ENCODE measurements at places on chromosomes 4 and X. TPM values are rescaled to one million over a fixed set of nuclear protein-coding genes. Genes with fewer than 3 reads are reported as not detected.

DNA sequence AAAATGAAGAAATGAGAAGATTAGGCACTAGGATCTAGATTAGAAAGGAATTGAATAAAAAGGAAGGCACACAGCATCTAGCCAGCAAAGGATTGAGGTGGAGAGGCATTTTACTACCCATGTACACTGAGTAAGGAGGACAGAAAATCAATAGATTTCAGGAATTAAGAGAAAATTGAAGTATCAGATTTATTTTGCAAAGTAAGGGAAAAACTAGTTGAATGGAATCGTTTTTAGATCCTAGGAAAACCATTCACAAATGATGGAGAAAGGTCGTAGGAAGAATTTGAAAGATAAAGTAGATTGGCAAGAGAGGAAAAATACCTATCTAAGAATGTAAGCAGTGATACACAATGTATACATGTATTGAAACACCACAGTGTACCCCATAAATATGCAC is 31.3 kb downstream of the ENOPH1 start:
- no peak for DNase-seq

GRCh38 chrX:18649498-18649951 is 22.4 kb downstream of the RS1 start:
- DNase-seq: no peak

DNA sequence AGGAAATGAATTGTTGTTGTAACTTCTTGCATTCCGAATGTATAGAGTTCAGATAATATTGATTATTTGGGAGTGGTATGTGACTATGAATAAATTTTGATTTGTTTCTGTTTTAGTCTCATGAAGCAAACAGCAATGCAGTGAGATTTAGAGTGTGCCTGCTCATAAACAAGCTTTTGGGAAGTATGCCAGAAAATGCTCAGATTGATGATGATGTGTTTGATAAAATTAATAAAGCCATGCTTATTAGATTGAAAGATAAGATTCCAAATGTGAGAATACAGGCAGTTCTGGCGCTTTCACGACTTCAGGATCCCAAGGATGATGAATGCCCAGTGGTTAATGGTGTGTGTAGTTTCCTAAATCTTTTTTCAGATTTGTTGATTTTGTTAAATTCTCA is 2.0 kb downstream of the NCAPG start:
- no peak for DNase-seq

DNA sequence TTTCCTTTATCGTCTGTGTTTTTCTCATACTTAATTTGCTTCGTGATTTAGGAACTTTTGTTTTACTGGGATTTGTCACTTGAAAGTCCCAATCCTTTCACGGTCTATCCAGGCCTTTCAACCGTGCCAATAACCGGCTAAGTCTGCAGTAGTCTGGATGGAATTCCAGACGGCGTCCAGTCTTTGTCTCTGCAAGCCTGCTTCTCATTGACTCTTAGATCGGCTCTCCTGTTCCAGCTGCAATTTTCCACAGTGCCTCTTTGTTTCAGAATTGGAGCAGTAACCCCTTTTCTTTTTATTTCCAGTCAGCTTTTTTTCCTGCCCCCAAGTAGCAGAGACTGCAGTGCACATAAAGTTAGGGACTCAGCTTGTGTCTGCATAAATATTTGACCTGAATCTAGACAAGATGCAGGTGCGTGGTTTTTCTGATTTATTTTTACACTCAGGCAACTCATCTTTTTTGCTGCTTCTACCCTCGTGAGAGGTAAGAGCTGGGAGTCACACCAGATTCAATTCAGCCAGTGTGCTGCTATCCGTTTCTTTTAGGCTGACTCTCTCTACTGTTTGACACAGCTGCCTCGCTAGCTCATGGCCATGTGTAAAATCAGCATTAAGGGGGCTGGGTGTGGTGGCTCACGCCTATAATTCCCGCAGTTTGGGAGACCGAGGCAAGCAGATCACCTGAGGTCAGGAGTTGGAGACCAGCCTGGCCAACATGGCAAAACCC is 37.4 kb upstream of the DHRSX start:
- DNase-seq: no peak

DNA sequence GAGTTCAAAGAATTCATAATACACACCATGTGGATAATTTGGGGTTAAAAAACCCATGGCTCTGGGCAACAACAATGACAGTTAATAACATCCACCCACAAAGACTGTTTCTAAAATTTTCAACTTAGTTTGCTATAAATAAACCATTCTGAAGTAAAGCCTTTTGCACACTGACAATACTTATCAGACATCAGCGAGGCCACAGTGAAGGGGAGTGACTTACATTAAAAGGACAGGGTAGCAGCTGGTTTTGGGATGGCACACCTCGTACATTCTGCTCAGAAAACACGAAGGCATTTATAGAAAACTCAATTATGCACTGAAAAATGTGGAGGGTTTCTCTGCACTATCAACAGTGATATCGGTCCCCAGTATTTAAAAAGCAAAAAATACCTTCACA is 4.9 kb upstream of the ASB11 start:
- no peak for DNase-seq

DNA sequence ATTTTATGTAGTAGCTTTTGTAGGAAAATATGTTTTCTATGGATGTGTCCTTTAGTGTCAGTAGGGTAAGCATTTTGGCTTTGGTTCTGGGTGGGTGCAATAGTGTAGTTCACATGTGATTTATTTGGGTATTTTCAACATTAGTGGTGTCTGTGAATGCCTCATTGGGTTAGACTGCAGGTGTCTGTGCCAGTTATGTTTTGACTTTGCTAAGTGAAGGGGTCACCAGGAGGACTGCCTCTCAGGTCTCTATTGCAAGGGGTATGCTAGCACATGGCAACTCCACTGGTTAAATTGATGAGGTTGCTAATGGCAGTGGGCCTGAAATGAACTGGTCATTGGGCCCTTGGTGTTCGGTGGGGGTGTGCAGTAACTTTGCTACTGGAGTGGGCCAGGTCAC is 467.1 kb downstream of the NAF1 start:
- DNase-seq: no peak

DNA sequence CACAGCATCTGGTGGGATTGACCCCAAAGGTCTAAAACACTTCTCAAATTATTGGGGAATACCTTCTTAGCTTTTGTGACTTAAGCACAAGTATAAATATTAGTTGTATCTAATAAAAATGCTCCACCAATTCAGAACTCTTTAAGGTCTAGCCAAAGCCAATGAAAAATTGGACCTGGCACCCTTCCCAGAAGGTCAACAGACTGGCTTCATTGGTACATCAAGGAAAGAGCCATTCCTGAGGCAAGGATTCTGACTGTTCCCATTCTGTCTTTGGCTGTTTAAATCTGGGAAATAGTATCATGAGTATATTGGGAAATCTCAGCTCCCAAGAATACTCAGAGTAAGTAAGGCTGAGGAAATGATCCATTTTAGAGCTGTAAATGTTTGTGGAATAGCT is 153.0 kb upstream of the TRPC5 start:
- DNase-seq: no peak

GRCh38 chrX:44889824-44890223 is 16.8 kb downstream of the KDM6A start:
- no peak for DNase-seq

- no peak for DNase-seq
These were observed 44.0 kb downstream of the GYG2 start for GRCh38 chrX:2872671-2873277.

GRCh38 chr4:126404549-126404948 is 1089.8 kb downstream of the FAT4 start:
- no peak for DNase-seq

- DNase-seq: no peak
These were observed 6.8 kb upstream of the RHOH start for GRCh38 chr4:40190019-40190418.

DNA sequence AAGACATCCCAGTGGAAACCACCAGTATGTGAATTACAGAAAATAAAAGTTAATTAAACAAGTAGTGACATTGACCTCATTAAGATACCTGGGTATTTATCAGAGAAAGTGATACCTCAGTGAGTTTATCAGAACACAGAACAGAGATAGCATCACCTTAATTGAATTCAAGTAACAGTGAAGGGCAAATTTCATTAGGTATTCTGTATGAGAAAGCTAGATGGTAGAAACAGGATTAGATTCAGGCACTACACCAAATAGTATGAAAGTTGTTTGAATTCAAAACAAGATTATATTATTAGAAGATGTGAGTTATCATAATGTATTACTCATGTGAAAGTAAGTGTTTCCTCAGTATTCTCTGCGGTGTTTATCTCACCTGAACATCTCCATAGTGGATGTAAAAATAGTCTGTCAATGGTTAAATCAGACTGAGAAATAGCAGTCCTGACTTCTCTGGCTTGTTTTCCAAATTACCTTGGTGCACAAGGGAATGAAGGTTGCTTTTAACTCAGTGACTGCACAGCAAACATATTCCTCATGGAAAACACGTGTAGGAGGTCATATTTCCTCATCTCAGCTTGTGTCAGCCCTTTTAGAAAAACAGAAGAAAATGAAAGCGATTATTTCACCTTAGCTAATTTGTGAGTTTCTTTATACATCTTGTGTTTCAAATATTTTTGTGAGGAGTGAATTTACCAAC is 79.9 kb upstream of the PCDH18 start:
- no peak for DNase-seq

DNA sequence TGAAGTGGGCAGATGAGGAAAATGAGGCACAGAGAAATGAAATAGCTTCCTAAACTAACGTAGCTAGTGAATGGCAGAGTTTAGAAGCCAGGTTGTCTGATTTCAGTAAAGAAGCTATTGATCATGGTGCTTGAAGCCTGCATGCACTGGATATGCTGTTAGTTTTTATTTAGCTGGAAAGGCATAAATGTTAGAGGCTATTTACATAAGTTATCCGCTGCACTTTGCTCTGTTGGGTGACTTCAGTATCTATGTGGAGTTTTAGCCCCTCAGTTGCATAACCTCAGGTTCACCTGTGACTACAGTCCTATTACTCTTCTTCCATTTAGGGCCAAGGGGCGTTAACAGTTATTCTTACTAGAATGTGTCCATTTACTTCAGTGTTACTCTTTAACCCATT is 522.4 kb upstream of the RPS6KA3 start:
- peak; percentile 12 for DNase-seq

- no peak for DNase-seq
These were observed 95.7 kb downstream of the NPNT start for GRCh38 chr4:105990933-105991332.

- DNase-seq: no peak
These were observed at the start of gene USP51 for GRCh38 chrX:55489314-55490009. USP51 (minus strand) TSS chrX:55489848; CDS start chrX:55488939, 909 bp downstream.

DNA sequence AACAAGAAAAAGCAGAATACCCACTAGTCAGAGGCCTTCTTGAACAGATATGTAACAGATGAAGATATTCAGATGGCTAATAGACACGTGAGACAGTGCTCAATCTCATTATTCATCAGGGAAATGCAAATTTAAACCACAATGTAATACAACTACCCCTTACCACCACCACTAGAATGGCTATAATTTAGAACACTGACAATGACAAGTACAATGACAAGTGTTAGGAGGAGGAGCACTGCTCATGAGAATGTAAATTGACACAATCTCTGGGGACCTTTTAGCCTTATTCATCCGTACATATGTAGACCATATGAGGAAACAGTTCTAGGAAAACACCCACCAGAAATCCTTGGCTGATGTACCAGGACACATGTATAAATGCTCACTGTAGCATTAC is 13.1 kb downstream of the ZNF81 start:
- no peak for DNase-seq

DNA sequence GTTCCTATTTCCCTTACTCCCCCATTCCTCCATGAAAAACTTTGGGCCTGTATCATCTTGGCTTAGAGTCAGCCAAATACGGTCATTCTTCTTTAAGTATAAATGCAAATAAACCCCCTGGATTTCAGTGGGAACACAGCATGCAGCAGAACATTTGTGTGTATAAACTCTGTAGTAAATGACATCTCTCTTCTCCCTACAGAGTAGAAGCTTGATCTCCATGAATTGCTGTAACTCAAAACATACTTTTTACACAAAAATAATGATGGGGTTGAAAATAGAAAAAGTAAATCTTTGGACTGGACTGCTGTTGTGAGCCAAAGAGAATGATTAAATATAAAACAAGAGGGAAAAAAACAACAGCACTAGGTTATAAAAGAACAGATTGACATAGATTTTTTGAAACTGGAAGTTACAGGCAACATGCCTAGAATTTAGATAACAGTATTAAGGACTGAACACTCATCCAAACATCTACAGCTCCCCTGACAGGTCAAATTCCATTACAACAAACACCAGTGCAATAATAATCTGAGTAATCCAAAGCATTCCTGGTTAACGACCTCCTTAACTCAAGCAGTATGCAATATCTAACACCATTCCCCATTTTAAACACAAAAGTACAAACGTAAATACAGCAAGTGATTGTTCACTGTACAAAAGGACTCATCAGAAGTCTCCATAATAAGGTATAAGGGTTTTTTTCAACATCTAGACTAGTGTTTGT is 30.7 kb downstream of the TSPAN5 start:
- DNase-seq: no peak

DNA sequence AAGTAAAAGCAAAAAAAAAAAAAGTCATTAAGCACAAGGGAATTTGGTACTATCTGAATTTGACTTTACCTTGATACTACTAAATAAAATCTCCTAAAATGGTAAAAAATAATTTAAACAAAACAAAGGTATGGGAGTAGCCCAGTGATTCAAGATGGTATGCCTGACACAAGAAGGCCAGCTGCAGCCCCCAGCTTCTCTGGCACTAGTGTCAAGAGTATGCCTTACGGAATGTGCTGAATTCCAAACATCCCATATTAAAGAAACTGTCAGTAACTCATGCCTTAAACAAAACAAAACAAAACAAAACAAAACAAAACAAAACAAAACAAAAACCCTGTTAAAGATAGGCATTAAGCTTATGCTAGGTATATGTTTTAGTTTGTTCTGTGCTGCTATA is 80.8 kb downstream of the RASL11B start:
- DNase-seq: no peak

DNA sequence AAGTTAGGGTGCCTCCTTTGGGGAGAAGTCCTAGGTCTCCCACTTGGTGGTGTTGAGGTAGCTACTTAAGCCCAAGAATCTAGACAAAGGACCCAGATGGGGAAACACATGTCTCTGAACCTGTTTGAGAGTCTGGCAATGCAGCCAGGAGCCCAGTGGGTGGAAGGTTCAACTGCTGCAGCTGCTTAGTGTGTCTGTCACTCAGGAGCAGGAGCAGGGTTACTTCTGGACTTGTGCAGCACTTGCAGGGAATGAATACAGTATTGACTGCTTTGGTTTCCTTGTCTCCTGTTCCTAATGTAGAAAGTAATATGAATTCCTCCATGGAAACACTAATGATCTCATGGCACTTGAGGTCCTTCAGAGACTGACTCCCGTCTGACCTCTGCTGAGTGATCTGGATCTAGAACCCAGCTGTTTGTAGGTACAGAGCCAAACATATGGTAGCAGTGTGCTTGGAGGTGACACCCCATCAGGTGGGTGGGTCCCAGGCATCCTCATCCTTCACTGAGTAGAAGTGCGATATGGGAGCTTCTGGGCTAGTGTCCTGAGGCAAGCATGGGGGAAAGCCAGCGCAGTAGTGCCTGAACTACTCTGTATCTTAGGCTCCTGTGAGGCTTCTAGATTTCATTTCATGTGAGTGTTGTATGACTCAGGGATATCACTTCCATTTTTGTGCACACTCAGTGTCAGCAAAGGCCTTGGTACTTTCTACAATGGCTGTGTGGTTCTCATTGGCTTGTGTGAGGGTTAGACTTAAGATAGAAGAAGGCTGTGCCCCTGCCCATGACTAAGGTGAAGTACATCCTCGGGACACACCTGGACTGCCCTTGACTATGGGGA is 85.0 kb upstream of the WDR1 start:
- DNase-seq: no peak

Gene UGT2B10
- 91.0 TPM for polyA plus RNA-seq

Gene HELQ
- polyA plus RNA-seq: 7.1 TPM

Gene VCX3A
- polyA plus RNA-seq: 0.11 TPM

Gene NSDHL
- polyA plus RNA-seq: 35.9 TPM

Gene SPIN2A
- 0.44 TPM for polyA plus RNA-seq
